ENCODE measurements at places on chromosomes 16 and 17. TPM values are rescaled to one million over a fixed set of nuclear protein-coding genes. Genes with fewer than 3 reads are reported as not detected.

AGRP gene
- not detected for total RNA-seq

ITGAX gene
- total RNA-seq: 7.2 TPM

PRR35 gene
- not detected for total RNA-seq

C1QTNF1 gene
- total RNA-seq: 15.5 TPM

DUSP3 gene
- 49.0 TPM for total RNA-seq

MYO15B gene
- 38.9 TPM for total RNA-seq

AANAT gene
- total RNA-seq: 0.28 TPM

RAB37 gene
- total RNA-seq: 6.9 TPM

DNA sequence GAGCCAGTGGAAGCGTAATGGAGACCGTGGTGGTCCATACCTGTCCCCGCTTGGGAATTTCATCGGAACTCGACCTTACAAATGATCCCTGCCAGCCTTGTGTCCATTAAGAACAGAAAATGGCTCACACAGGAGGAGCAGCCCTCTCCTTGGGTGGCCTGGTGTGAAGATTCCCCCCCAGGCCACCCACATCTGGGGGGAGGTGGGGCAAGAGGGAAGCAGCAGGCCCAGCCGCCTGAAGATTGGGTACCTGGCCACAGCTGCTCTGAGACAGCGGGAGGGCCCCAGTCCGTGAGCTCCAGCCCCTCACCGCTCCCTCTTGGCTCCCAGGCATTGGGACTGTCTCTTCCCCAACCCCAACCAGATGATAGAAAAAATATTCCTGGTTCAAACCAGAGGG, 277.8 kb upstream of the FOXF1 start:
- H3K4me1 ChIP-seq: no peaks in the 10 kb centered on the region
- H3K4me3 ChIP-seq: no peak overlapping the region
- no peaks in the 10 kb centered on the region for H3K36me3 ChIP-seq
- no peak for DNase-seq
- H3K27ac ChIP-seq: no peak overlapping the region
- peaks cover 4% of the 10 kb centered on the region for H3K27me3 ChIP-seq

DNA sequence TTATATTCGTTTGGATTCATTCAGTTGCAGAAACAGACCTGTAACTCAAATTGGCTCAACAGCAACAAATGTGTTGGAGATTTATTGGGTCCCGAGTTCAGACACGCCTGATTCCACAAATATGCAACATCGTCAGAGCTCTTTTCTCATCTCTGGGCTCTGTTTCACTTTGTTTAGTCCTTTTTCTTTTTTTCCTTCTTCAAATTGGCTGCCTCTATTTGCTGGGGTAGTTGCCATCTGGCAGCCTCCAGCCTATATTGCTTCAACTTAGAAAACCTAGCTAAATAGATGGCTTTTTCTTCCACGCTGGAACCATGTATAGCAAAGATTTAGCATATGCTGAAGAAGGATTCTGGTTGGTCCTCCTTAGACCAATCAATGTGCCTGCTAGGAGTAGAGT, 398.5 kb downstream of the RBFOX1 start:
- DNase-seq: no peak
- H3K27me3 ChIP-seq: no peaks in the 10 kb centered on the region
- H3K36me3 ChIP-seq: no peaks in the 10 kb centered on the region
- H3K4me1 ChIP-seq: no peaks in the 10 kb centered on the region
- H3K4me3 ChIP-seq: no peak overlapping the region

DNA sequence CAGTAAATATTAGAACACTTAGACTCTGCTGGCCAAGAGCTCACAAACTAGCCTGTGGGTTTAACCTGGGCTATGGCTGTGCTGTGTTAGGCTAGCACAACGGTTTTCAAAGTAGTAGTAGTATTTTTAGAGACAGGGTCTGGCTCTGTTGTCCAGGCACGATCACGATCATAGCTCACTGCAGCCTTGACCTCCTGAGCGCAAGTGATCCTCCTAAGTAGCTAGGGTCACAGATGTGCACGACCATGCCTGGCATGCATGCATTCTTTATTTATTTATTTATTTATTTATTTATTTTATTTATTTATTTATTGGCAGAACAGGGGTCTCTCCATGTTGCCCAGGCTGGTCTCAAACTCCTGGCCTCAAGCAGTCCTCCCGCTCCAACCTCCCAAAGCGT, 10.3 kb downstream of the MRPL27 start:
- peaks cover 36% of the 10 kb centered on the region for H3K4me1 ChIP-seq
- H3K36me3 ChIP-seq: peaks cover 76% of the 10 kb centered on the region
- H3K4me3 ChIP-seq: no peak overlapping the region
- H3K27ac ChIP-seq: no peak overlapping the region

- no peaks in the 10 kb centered on the region for H3K27me3 ChIP-seq
- H3K27ac ChIP-seq: no peak overlapping the region
- no peak for DNase-seq
- H3K4me1 ChIP-seq: peaks cover 3% of the 10 kb centered on the region
- peaks cover 82% of the 10 kb centered on the region for H3K36me3 ChIP-seq
- H3K4me3 ChIP-seq: no peak overlapping the region
Observed at GRCh38 chr16:67731071-67731752, 12.1 kb upstream of the GFOD2 start.

GRCh38 chr16:3858801-3859200, 21.7 kb downstream of the CREBBP start:
- DNase-seq: no peak
- peaks cover 2% of the 10 kb centered on the region for H3K36me3 ChIP-seq
- peaks cover 22% of the 10 kb centered on the region for H3K4me1 ChIP-seq
- no peak overlapping the region for H3K4me3 ChIP-seq
- H3K27me3 ChIP-seq: no peaks in the 10 kb centered on the region

- DNase-seq: no peak
- peaks cover 65% of the 10 kb centered on the region for H3K4me1 ChIP-seq
- H3K27me3 ChIP-seq: peaks cover 90% of the 10 kb centered on the region
- peak overlapping the region; percentile 47 for H3K27ac ChIP-seq
- peak overlapping the region; percentile 55 for H3K4me3 ChIP-seq
Observed at GRCh38 chr17:14302091-14302430, 1.2 kb downstream of the HS3ST3B1 start.

DNA sequence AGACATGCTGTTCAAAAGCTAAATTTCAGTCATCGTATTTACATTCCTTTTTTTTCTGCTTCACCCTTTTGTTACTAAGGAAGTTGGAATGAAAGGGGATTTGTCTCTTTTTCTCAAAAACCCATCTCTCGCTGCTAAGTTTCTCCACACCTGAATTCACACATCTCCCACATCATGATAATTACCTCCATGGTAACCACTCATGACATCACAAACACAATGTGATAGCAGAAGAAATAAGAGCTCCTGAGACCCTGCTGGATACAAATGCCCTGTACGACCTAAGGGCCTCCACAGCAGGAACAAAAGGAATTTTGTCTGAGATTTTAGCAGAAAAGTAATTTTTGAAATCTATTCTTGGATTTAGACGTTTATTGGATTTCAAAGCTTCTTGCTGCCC, 82.6 kb upstream of the GNAO1 start:
- no peak overlapping the region for H3K4me3 ChIP-seq
- no peak overlapping the region for H3K27ac ChIP-seq
- peaks cover 14% of the 10 kb centered on the region for H3K4me1 ChIP-seq
- DNase-seq: peak; percentile 76
- no peaks in the 10 kb centered on the region for H3K36me3 ChIP-seq
- H3K27me3 ChIP-seq: no peaks in the 10 kb centered on the region

- peaks cover 3% of the 10 kb centered on the region for H3K4me1 ChIP-seq
- H3K4me3 ChIP-seq: no peak overlapping the region
- H3K36me3 ChIP-seq: peaks cover 62% of the 10 kb centered on the region
- H3K27ac ChIP-seq: no peak overlapping the region
- no peak for DNase-seq
Observed at GRCh38 chr16:89784406-89784805, 32.0 kb downstream of the FANCA start.

- DNase-seq: no peak
- H3K27ac ChIP-seq: no peak overlapping the region
- H3K4me1 ChIP-seq: peaks cover 24% of the 10 kb centered on the region
- H3K36me3 ChIP-seq: peaks cover 24% of the 10 kb centered on the region
- no peaks in the 10 kb centered on the region for H3K27me3 ChIP-seq
Observed at GRCh38 chr16:88005181-88005581, 53.9 kb downstream of the BANP start.

- no peaks in the 10 kb centered on the region for H3K27me3 ChIP-seq
- no peak overlapping the region for H3K4me3 ChIP-seq
- peaks cover 3% of the 10 kb centered on the region for H3K4me1 ChIP-seq
- no peak overlapping the region for H3K27ac ChIP-seq
- no peak for DNase-seq
- H3K36me3 ChIP-seq: peaks cover 49% of the 10 kb centered on the region
Observed at GRCh38 chr17:44928950-44929720, 13.8 kb upstream of the GFAP start.

- H3K27ac ChIP-seq: peak overlapping the region; percentile 95
- no peak for DNase-seq
- peak overlapping the region; percentile 99 for H3K4me3 ChIP-seq
- H3K27me3 ChIP-seq: no peaks in the 10 kb centered on the region
Observed at GRCh38 chr16:56933828-56934598, 2.1 kb downstream of the HERPUD1 start.

- no peak overlapping the region for H3K27ac ChIP-seq
- peaks cover 4% of the 10 kb centered on the region for H3K36me3 ChIP-seq
- H3K27me3 ChIP-seq: peaks cover 3% of the 10 kb centered on the region
- DNase-seq: no peak
- no peak overlapping the region for H3K4me3 ChIP-seq
Observed at GRCh38 chr16:820748-821147, 20.2 kb upstream of the GNG13 start.

GRCh38 chr16:84730406-84731106, 30.8 kb downstream of the USP10 start:
- peaks cover 11% of the 10 kb centered on the region for H3K4me1 ChIP-seq
- peaks cover 9% of the 10 kb centered on the region for H3K36me3 ChIP-seq
- H3K27ac ChIP-seq: no peak overlapping the region
- no peak for DNase-seq

Measured in spinal cord (tissue), 10 donors.